Temporal lobe (tissue), 4 donors: ENCODE measurements at places on chromosomes 16 and 17. TPM values are rescaled to one million over a fixed set of nuclear protein-coding genes. Genes with fewer than 3 reads are reported as not detected.

TMEM100 gene
- 3.9 TPM for total RNA-seq

GLTPD2 gene
- total RNA-seq, result not detected

CES4A gene
- total RNA-seq, result 8.1 TPM

MKS1 gene
- 9.8 TPM for total RNA-seq

PIPOX gene
- total RNA-seq, result 3.0 TPM

TPSD1 gene
- not detected for total RNA-seq

HCRT gene
- total RNA-seq, result not detected

CLEC18B gene
- total RNA-seq, result 1.5 TPM

CCDC200 gene
- total RNA-seq, result not detected

UBE2Z gene
- total RNA-seq, result 38.4 TPM

PRSS8 gene
- total RNA-seq, result not detected

ITGAE gene
- total RNA-seq, result 7.6 TPM

SLFN14 gene
- total RNA-seq, result 0.25 TPM

OR1A1 gene
- total RNA-seq, result not detected

P2RX5 gene
- total RNA-seq, result 7.9 TPM

IGF2BP1 gene
- 0.74 TPM for total RNA-seq

ITGB4 gene
- total RNA-seq, result 3.7 TPM

ITPRIPL2 gene
- 2.7 TPM for total RNA-seq

CCDC154 gene
- total RNA-seq, result 0.49 TPM
